ENCODE measurements at places on chromosomes 11 and 22.

GRCh38 chr11:124644426-124645280, 22.0 kb downstream of the TBRG1 start:
- DNase-seq: no peak

DNA sequence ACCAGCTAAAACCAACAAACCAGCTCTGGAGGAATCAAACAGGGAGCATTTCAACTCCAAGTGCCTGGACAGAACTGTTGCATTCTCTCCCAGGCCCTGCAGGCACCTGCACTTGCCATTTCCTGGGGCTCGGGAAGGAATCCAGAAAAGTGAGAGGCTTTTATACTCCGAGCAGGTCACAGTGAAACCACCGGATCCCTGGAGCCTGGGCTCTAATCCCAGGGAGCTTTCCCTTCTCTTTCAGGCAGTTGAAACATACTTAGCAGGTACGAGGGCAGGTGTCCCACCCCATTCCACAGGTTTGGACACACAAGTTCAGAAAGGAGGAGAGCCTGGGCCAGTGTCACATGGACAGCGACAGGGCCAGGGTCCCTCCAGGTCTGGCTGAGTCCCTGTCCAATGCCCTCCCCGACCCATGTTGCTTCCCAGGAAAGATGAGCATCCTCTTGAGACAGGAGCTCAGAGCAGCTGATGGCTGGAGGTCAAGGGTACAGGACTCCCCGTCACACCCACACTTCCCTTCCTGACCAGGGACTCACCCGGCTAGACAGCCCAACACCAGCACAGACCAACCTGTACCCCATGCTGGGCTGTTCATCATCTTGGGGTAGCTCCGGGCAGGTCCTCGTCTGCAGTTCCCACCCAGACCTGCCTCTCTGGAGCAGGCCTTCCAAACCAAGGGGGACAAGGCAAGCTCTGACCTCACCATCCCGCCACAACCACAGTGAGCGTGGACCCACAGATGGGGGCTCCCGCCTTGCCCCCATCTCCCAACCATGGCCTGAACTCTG, 49.9 kb upstream of the CD5 start:
- DNase-seq: no peak

DNA sequence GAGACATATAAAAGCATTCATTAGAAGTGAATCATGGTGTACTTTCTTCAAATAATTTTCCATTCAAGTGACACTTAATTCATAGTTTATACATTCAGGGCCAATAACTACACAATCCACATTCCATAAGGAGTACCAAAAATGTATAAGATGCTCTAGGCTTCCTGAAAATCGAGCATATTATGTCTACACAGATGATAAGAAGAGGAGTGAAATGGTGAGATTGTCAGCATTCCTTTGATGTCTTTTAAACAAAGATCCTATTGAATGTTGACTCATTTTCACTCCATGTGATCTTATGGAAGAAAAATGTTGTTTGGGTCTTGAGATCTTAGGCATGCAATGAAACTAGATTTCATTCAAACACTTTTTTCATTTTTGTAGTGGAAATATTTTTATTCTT, 843.2 kb downstream of the KCNA4 start:
- DNase-seq: no peak

GRCh38 chr11:70111269-70112016, 33.3 kb downstream of the ANO1 start:
- DNase-seq: no peak

- no peak for DNase-seq
These were observed 81.9 kb upstream of the SLC25A18 start for GRCh38 chr22:17481424-17481823.

GRCh38 chr11:64916040-64916774, 802 bp downstream of the ATG2A start:
- no peak for DNase-seq

GRCh38 chr11:120182790-120183491, 27.9 kb upstream of the OAF start:
- DNase-seq: no peak

GRCh38 chr11:19660076-19660475, 52.6 kb upstream of the NAV2 start:
- DNase-seq: no peak

DNA sequence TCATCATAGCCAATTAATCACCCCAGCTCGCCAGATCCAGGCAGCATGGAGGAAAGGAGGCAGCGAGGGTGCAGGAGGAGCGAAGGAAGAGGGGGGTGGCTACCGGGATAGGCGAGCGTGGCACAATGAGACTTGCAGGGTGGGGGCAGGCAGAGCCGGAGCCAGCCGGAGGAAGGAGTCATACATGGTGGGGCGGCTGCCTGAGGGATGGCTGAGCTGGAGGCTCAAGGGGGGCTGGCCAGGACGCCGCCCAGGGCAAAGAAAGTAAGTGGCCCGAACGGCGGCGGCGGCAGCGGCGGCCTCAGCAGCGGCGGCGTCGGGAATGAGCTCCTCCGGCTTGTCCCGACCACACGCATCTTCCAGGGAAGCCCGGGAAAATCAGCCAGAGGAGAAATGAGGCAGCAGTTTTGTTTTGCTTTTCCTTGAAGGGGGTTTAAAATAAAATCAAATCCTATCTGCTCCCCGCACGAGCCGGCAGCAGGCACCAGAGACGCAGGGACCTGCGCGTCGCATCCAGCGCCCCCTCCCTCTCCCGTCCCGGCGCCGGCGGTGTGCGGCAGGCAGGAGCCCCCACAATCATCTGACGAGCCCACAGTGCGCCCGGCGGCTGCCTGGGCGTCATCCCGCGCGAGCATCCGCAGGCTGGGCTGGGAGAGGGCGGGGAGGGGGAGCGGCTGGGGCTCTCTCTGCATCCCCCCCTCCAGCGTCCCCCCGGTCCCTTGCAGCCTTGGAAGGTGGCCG, 263.6 kb downstream of the CTTN start:
- no peak for DNase-seq

DNA sequence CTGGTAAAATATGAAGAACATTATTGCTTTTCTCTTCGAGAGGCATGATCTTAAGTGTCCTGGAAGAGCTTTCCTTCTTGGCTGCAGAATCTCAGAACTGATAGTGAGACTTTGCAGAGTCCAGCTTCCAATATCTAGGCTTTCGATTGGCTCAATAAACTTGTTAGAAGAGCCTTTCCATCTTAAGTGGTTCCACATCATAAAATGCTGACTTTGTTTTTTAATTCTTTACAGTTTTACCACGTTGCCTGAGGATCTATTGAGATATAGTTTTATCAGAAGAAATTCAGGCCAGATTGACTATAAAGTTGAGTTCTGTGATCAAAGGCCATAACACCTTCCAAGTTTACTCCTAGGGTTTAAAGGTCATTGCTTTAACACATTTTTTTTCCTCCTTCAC, 15.6 kb upstream of the DNAJB7 start:
- no peak for DNase-seq

DNA sequence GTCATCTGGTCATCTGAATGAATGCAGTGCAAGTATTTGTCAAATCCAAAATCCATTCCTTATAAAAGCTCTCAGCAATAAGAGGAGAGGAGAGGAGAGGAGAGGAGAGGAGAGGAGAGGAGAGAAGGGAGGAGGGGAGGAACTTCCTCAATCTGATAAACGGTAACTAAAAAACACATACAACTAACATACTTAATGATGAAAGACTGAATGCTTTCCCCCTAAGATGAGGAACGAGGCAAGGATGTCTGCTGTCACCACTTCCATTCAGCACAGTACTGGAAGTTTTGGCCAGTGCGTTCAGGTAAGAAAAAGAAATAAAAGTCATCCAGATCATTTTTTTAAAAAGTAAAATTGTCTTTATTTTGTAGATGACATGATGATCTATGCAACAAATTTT, 80.4 kb downstream of the CD82 start:
- no peak for DNase-seq

DNA sequence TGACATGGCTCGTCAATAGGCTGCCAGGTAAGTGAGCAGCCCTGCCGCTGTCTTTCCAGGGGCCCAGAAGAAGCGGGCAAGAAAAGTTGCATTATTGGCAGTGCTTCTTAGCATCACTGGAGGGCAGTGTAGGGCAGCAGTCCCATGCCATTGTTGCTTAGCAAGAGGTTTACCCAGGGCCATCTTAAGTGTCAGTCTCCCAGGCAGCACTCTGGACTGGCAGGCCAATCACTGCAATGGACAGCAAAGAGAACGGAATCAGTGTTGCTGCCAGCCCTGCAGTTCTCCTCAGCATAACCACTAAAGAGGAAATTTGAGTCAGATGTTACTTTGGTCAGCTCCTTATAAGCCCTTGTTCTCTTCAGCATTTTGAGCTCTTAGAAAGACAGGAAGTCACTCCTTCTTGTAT, 13.4 kb upstream of the GRK2 start:
- no peak for DNase-seq

GRCh38 chr11:15972838-15973237, 383.5 kb downstream of the SOX6 start:
- DNase-seq: no peak

DNA sequence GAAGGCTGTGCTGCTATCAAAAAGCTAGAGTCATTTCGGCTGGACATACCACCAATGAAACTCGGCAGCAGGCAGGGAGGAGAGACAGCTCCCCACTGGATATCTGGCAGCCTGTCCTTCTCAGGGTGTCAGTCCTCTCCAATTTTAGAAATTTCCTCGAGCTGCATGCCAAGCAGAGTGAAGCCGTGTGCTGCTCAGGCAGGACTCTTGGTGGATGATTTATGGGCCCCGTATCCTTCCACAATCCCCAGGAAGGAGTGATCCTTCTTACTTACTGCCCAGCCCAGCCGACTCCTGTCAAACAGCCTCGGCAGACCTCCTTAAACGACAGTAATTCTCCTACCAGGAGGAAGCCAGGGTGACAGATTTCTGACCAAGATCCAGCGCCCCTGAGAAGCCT, 410.4 kb downstream of the TENM4 start:
- DNase-seq: no peak

DNA sequence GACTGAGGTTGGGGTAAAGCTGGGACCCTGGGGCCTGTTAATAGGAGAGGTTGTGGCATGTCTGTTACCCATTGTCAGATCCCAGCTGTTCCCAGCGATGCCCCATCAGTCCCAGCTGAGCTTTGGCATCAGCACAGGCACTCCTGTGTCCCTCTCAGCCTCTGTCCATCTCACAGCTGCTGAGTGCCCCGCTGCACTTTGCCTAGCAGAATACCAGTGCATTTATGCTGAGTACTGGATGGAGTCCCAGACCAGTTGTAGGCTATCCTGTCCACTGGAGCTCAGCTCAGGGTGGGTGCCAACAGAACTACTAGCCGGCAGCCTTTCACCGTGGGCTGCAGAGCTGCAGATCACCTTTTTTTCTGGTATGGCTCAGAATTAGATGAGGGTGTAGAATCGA, 9.9 kb downstream of the FXYD6 start:
- no peak for DNase-seq

DNA sequence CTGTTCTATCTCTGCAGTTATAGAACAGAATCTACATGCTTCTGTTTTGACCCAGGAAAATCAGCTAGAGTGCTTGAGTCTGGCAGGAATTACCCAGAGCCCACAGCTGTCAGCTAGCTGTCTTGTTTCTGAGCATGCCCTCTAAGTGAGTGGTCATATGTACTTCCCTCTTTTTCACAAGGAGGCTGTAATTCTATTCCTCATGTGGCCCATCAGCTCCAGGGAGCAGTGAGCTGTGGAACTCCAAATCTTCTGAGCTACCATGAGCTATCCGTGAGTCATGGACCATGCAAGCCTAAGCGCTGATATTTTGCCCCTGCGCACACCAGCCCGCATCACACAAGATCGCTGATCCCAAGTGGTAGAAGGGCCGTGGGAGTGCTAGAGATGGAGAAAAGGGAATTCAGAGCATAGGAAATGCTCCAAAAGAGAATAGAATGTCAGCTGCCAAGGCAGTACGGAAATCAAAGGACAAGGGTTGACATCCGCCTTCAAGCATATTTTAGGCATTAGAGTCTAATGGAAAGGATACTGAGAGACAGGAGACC, 5.4 kb downstream of the FJX1 start:
- DNase-seq: no peak

GRCh38 chr11:89203814-89204213, 26.1 kb downstream of the TYR start:
- DNase-seq: no peak

- DNase-seq: no peak
These were observed 7.4 kb downstream of the SYT13 start for GRCh38 chr11:45278714-45279113.

DNA sequence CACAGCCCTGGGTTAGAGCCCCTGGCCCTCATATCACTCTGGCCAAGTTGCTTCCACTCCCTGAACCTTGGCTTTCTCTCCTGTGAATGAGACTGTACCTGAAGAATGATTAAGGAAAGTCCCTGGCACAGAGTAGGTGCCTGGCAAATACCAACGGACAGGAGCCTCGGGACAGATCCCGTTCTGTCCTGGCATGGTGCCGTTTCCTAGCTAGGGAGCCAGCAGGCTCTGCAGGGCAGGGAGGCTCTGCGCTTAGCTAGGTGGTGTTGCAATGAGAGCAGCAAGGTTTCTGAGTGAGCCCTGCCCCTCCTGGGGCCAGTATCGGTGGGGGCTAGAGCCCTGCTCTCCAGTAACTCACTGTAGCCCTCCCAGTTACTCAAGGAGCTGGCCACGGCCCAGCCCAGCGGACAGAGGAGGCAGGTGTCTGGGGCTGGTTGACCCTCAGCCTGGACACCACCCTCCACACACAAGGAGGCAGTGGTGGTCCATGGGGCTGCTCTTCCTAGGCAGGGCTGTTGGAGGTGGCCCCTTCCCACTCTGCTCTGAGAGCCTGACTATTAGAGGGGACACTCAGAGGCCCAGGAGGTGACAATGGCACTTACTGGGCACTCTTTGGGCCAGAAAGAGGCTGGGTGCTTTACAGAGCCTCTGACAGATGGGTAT, 74.4 kb downstream of the NFAM1 start:
- no peak for DNase-seq

- DNase-seq: no peak
These were observed 55.8 kb downstream of the MS4A13 start for GRCh38 chr11:60570970-60571369.

DNA sequence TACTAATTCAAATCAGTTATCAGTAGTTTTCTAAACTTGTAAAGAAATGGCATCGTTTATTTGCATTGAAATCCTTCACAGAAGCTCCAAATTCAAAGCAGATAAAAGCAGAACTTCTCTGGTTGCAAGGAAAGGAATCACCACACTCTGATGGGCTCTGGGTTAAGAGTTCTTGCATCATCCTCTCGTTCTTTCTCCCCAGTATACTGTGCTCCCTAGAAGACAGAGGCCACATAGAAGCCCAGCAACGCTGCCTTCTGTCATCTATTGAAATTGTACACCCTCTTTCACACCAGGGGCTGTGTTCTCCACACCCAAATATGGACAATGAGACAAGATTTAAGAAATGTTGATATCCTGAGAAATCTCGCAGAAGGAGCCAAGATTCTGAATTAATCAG, 29.3 kb downstream of the FAT3 start:
- DNase-seq: no peak

- peak; percentile 76 for DNase-seq
These were observed 110.3 kb upstream of the PITPNB start for GRCh38 chr22:28029201-28029948.
